Retina (tissue), 1 donor: ENCODE measurements at places on chromosomes 11 and 22.

DNA sequence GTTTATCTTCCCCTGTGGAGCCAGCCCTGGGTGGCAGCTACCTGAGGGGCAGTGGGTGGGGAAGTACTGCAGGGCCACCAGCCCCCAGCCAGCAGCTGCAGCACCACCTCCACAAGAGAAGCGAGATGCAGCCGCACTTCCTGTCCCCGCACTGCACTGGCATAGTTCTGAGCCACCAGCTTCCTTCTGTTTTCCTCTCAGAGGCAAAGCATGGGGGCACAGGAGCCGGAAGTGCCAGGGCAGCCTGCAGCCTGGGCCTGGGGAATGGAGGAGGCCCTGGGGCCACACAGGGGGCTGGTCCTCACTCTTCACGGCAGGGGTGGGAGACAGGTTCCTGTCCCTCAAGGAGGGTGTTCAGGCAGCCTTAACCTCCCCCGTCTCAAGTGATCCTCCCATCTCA is 11.9 kb upstream of the SH3BP1 start:
- DNase-seq: no peak

GRCh38 chr11:132719684-132720083 is 812.6 kb downstream of the OPCML start:
- no peak for DNase-seq

DNA sequence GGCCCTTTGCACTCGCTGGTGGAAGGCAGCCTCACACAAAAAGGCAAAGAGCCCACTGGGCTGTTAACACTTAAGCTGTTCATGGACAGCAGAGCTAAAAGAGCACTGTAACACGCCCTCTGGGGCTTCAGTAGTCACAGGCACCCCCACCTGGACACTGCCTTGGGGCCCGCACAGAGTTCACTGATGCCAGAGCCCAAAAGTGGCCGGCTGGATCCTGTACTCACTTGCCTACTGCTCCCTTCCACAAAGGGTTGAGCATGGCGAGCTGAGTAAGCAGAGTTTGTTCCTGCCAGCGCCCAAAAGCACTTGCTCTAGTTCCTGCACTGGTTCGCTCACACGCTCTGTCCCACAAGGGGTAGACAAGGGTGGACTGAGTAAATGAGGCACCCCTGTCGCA is 78.8 kb downstream of the RELT start:
- DNase-seq: no peak

DNA sequence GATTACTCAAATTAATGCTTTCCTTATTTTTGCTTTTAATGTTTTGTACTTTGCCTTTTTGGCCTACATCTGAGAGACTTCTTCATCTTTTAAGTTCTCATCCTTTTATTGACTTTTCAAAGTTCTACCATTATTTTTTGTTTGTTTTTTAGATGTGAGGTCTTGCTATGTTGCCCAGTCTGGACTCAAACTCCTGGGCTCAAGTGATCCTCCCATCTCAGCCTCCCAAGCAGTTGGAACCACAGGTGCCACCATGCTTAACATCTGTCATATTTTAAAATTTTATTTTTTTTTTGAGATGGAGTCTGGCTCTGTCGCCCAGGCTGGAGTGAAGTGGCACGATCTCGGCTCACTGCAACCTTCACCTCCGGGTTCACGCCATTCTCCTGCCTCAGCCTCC is 57.8 kb downstream of the PPP6R2 start:
- no peak for DNase-seq

DNA sequence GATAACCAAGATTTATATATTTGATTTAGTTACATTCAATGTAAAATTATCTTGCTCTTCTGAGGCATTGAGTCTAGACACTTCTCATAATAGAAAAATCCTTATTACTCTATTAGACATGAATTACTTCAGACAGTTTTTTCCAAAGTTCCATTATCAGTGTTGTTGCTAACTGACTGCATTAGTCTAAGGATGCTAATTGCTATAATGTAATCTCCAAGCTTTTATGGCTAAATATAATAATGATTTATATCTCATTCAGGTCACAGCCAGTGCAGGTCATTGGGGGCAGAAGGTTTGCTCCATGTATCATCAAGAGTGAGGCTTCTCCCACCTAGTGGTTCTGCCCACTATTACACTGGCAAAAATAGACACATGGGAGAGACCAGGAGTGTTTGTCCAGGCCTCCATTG is 377.2 kb upstream of the DDI1 start:
- DNase-seq: no peak

GRCh38 chr22:46349238-46349637 is 13.7 kb downstream of the TRMU start:
- DNase-seq: no peak

- DNase-seq: no peak
Observed at GRCh38 chr11:2138068-2138430, 1.1 kb downstream of the IGF2 start.

DNA sequence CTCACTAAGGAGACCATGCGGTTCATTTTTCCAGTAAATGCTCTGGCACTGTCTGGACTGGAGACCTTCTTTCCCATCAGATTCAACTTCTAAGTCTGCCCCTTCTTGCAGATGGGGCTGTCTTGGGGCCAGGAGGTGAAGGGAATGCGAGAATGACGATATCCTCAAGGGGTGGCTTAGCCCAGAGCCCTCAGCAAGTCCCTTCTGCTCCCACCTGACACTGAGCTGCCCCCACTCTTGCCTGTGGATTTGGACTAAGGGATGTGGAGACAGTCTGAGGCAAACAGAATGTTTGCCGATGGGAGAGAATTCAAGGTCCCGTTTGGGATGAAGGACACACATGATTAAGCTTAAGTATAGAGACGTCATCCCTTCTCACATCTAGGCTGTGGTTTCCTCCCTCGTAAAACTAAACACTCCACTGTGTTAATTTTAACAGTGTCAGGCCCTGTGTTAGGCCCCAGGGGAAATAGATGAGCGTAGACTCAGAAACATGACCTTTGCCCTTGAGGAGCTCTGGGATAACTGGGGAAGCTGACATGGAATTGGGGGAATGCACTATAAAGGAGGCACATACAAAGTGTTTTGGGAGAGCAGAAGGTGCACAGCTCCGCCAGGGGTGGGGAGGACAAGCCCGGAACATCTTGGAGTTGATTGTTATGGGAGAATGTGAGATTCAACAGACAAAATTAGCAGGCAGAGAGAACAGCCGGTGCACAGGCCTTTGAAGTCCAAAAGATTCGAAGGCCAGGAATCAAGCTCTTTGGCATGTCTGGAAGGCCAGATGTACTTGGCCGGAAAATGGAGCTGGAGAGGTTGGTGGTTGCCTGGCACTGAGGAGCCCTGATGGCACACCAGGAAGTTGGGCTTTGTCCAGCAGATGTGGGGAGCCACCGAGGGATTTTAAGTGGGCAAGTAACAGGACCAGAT is 71.6 kb downstream of the ST3GAL4 start:
- DNase-seq: no peak
